ENCODE measurements at places on chromosomes 4 and X.

DNA sequence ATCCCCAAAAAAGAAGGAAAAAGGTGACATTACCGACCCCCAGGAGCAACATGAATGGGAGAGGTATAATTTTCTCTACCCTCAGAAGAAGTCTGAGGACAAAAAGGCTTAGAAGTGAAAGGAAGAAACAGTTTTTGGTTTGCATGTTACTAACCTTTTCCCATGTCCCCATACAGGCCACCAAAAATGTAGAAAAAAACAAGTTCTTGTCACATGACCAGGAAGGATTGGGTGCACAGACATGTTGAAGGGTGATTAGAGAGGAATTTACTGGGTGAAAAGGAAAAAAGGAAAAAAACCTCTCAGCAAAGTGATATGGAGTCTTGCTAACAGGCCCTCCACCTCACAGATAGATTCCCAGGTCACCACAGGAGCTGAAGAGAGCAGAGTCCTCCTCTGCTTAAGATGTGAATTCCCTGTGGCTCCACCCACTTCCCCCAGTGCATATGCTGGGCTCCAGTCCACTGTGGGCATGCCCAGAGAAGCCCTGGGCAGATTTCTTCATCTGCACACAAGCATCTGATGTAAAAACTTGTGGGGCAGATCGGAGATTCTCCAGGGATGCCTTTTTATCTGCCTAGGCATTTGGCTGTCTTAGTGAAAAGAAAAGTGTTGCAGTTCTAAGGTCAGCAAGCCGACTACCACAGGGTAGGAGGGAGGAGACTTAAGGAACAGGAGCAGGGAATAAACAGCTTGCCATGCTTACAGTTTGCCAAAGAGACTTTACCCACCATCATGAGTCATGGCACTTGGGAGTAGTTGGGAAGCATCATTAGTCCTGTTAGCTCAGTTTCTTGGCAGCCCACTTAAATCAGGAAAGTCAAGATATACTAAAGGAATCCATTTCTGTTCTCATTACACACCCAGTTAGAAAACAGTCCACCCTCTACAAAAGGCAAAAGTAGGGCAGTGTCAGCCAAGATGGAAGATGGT is 25.0 kb upstream of the PASD1 start:
- no peak for DNase-seq

- no peak for DNase-seq
Observed at GRCh38 chrX:78708262-78708661, 39.3 kb upstream of the LPAR4 start.

- DNase-seq = no peak
Observed at GRCh38 chrX:139967300-139967699, 2.0 kb upstream of the CXorf66 start.

- DNase-seq = no peak
Observed at GRCh38 chr4:83062739-83063138, 27.8 kb downstream of the COPS4 start.

GRCh38 chr4:155060419-155060818 is 148.0 kb upstream of the NPY2R start:
- no peak for DNase-seq

GRCh38 chr4:183348706-183349659 is 26.8 kb upstream of the CLDN24 start:
- DNase-seq = no peak

GRCh38 chrX:112841114-112841819 is 636 bp upstream of the AMOT start:
- peak; percentile 66 for DNase-seq

DNA sequence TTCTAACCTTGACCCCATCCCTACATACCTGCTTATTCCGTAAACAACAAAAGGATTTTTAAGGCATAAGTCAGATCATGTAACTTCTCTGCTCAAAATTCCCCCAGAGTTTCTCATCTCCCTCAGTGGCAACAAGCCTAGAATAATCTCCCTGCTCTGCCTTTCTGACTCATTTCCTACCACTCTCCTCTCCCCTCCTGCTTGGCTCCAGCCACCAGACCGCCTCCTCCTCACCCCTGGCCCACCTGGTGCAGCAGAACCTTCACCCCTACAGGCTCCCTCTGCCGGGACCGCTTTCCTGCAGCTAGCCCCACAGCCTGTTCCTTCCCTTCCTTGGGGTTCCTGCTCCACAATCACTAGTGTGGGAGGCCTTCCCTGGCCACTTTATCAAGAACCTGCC is 32.1 kb downstream of the TSPAN5 start:
- DNase-seq = no peak

Measured in stimulated activated naive CD4-positive, alpha-beta T cell (primary cell).